Tibial artery (tissue), 4 donors: ENCODE measurements at places on chromosomes 5 and 9.

GRCh38 chr9:131879181-131879910, 139.5 kb upstream of the RAPGEF1 start:
- DNase-seq = peak; percentile 33

- DNase-seq = no peak
Observed at GRCh38 chr9:133676450-133676849, 40.3 kb downstream of the DBH start.

DNA sequence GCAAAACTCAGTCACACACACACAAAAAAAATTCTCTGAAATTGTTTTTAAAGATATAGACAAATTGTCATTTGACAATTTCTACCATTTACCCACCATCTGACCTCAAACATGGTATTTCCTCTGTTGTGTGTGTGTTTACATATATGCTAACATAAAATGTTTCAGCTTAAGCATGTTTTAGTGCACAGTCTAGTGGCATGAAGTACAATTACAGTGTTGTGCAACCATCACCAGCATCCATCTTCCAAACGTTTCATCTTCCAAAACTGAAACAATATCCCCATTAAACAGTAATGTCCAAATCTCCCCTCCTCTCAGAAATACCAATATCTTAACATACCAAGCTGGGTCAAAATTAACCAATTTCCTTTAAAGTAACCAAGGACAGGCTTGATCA, 65.2 kb downstream of the MYO10 start:
- no peak for DNase-seq

GRCh38 chr5:142432961-142433360, 108.1 kb upstream of the SPRY4 start:
- no peak for DNase-seq

- DNase-seq = no peak
Observed at GRCh38 chr5:9622971-9623421, 7.2 kb downstream of the TAS2R1 start.

DNA sequence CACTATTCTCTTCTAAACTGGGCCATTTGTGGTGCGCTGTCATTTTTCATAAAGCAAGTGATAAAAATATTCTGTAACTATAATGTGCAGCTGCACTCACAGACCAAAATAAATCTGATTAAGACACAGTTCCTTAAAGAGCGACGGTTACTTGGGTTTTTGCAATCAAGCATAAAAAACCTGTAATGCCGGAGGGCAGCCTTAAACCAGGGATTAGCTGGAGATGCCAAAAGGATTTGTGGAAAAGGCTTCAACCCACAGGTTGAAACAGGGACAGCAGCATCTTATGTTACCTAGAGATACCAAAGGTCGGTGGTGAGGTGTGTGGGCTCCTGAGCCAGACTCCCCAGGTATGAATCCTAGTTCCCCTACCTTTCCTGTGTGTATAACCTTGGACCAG, 49.3 kb downstream of the CTNND2 start:
- DNase-seq = no peak

DNA sequence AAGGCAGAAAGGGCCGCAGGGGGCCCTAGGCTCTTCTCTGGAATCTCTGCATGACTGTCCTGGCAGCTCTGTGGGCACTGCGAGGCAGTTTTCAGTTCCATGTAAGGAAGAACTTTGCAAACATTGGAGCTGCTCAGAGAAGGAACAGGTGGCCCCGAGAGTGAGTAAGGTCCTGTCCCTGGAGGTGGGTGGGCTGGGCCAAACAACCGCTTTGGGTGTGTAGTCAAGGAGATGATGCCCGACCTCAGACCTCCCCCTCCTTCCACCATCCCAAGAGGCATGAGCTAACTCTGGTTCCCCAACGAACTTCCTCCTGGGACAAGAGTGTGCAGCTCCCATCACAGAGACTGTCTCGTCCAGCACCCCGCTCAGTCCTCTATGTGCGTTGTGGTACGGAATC, 20.5 kb downstream of the CSF1R start:
- DNase-seq = peak; percentile 95

- peak; percentile 41 for DNase-seq
Observed at GRCh38 chr5:115471345-115472063, 73.1 kb downstream of the FEM1C start.

DNA sequence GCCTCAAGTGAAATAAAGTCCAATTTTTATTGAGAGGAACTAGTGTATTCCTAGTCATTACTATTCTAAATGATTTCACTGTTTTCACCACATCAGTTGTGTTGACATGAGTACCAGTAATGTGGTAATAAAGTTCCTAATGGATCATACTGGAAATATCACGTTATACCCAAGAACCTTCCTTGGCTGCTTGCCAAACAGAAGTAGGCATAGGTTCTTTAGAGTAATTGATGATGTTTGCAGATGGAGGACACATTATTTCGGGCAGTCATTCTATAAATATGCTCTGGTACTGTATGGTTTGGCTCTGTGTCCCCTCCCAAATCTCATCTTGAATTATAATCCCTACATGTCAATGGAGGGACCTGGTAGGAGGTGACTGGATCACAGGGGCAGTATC, 15.1 kb downstream of the SNCAIP start:
- no peak for DNase-seq

- peak; percentile 52 for DNase-seq
Observed at GRCh38 chr9:121485623-121486022, 14.0 kb downstream of the GGTA1 start.

GRCh38 chr5:55993731-55994494, 850 bp downstream of the IL6ST start:
- DNase-seq = no peak

- DNase-seq = no peak
Observed at GRCh38 chr5:82351754-82352145, 73.6 kb upstream of the RPS23 start.

DNA sequence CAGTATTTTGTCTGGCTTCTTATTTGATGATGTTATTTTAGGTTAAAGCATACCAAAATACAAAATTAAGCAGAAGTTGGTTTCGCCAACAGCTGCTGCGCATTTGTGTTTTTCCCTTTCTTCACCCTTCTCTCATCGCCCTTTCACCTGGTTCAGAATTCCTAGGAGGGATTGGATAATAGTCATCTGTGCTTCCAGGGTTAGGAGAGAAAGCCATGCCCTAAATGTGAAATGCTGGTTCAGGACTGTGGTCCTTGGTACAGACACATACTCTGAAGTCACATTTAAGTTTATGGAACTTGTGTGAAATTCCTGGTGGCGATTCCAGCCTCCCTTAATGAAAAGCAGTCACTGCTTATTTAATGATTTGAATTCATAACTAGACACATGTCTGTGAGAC, 7.7 kb downstream of the MAST4 start:
- DNase-seq = no peak

DNA sequence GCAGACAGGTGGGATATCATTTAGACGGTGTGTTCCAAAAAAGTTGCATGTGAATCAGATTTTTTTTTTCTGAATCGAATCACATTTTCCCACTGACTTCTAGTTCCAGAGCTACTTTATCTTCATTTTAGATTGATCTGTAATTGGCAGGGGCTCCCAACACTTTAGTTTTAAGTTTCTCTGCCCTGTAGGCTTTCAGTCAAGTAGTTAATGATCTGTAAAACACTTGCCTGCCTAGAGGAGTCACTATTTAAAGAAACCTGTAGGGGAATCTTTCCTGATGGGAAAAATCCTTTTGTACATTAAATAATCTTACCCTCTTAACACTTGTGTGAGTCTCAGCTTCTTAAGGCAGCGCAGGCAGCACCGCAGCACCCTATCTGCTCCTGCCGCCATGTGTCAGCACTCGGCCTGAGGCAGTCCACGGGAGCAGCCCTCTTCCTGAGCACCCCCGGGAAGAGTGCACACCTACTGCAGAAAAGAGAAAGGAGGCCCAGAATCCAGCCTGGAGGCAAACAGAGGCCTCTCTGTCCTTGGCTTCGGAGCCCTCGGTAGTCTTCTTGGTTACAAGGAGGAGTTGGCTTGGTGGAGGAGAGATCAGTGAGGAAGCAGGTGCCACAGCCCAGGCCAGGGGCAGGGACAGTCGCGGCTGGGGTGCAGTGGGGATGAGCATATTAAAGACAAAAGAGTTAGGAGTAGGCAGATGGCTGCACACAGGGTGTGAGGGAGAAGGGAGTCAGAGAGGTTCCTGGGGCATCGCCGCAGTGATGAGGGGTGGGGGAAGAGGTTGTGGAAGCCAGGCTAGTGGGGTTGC, 209.3 kb downstream of the GAPVD1 start:
- no peak for DNase-seq

DNA sequence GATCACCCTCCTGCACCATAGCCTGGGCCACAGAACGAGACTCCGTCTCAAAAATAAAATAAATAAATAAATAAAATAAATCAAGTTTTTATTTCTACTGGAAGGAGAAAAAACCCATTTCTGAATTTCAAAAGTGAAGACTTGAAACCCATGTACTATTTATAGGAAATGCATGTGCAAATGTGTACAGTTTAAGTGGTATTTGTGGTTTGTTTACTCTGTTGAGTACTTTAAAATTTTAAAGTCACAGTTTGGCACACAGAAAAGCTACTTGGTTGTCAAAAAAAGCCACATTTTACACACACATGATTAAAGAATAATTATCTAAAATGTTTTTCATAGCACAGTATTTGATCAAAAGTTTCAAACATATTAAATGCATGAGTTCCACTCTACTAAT, 43.6 kb downstream of the NR3C1 start:
- no peak for DNase-seq

DNA sequence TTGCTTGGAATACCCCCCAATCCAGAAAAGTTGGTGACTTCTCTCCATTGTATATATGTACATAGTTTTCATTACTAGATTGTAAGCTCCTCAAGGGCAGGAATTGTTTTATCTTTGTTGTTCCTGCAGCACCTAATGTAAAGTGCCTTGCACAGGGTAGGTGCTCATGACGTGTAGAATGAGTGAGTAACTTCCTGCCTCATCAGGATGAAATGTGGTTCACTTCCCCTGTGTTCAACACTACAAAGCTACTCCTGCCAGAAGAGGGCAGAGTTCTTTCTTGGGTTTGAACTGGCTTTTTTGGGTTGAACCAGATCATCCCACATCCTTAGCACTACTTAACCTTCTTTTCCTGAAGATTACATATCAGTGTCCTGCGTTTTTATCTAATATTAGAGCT, 23.9 kb downstream of the GTF3C4 start:
- DNase-seq = no peak

DNA sequence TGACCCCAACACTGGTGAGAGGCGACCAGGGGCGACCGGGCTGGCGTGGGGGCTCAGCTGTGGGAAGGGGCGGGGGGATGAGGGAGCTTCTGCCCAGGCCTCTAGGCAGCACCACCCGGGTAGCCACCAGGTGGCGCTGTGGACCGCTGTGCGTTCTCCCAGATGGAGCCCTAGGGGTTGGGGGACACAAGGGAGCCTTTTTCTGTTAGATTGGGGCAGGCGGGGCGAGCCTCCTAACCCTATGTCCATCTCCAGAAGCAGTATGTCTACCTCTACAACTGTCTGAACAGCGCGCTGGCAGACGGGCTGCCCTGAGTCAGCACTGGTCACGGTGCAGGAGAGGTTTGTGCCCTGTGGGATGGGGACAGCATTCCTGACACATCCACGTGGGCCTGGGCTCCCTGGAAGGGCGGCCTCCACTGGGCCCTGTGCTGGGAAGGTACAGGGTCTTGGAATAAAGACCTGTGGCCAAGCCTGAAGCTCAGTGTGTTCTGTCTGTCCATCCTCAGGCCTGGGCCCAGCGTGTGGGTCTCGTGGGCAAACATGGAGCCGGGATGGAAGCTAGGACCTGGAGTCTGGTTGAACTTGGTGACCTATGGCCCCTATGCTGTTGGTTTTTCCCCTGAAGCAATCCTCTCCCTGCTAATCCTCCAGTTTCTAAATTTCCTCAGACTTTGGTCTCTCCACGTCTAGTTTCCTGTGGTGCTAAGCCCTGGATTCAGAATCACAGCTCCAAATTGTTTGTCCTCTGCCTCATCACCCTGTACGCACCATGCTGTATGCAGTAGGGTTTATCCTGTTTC, 23.1 kb upstream of the SPTLC1 start:
- DNase-seq = no peak

- DNase-seq = no peak
Observed at GRCh38 chr5:178196986-178197385, 7.3 kb upstream of the HNRNPAB start.

DNA sequence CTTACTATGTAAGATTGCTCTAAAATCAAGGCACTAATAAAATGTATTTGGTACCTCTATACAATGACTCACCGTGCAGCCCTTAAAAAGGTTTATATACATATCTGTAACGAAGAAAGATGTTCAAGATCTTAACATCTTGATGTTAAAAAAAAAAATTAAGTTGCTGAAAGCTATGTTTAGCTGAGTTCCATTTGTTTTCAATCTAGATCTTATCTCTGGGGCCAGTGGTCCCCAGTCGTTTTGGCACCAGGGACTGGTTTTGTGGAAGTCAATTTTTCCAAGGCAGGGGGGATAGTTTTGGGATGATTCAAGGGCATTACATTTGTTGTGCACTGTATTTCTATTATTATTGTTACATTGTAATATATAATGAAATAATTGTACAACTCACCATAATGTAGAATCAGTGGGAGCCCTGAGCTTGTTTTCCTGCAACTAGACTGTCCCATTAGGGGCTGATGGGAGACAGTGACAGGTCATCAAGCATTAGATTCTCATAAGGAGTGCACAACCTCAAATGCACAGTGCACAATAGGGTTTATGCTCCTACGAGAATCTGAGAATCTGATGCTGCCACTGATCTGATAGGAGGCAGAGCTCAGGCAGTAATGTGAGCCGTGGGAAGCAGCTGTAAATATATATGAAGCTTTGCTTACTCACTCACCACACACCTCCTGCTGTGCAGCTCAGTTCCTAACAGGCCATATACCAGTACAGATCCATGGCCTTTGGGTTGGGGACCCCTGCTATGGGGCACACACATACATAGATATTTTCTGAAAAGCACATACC, 27.6 kb upstream of the TSLP start:
- DNase-seq = no peak

GRCh38 chr5:73306741-73307275, 133.8 kb downstream of the TMEM174 start:
- no peak for DNase-seq

GRCh38 chr5:137414112-137414755, 84.9 kb downstream of the SPOCK1 start:
- DNase-seq = no peak

- DNase-seq = no peak
Observed at GRCh38 chr9:25481372-25481771, 196.9 kb downstream of the TUSC1 start.

DNA sequence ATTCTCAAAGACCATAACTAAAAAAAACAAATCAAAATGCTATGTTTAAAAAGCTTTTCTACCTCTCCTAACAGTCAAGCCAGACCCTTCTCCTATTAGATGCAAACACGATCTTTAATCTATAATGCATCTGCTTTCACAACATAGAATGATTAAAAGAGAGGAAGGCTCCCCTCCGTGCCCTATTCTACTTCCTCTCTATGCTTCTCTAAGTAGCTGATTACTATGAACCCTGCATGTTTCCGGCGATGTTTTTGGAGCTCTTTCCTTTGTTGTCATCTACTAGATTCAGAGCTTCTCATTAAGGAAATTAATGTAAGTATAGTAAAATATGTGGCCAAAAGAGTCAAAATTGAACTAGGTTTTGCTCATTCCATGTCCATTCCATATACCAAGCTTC, 29.2 kb upstream of the CEP120 start:
- DNase-seq = no peak
